ENCODE measurements at places on chromosomes 6 and 20.

DNA sequence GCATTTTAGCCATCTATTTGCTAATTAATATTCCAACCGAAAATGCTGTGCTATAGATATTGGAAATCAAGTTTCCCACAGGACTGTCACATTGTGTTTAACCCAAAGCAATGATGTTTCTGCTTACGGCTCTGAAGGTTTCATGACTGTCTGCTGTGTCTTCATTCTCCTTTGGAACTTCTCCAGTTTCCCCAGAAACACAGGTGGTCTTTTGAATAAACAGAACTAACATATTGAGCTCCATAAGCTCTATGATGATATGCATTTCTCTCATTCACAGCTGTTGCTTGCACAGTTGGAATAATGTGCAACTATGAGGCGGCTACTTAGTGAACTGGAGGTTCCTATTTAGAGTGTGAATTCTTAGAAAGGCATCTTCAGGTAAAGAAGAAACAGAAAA, 266.0 kb upstream of the ID4 start:
- DNase-seq = no peak

DNA sequence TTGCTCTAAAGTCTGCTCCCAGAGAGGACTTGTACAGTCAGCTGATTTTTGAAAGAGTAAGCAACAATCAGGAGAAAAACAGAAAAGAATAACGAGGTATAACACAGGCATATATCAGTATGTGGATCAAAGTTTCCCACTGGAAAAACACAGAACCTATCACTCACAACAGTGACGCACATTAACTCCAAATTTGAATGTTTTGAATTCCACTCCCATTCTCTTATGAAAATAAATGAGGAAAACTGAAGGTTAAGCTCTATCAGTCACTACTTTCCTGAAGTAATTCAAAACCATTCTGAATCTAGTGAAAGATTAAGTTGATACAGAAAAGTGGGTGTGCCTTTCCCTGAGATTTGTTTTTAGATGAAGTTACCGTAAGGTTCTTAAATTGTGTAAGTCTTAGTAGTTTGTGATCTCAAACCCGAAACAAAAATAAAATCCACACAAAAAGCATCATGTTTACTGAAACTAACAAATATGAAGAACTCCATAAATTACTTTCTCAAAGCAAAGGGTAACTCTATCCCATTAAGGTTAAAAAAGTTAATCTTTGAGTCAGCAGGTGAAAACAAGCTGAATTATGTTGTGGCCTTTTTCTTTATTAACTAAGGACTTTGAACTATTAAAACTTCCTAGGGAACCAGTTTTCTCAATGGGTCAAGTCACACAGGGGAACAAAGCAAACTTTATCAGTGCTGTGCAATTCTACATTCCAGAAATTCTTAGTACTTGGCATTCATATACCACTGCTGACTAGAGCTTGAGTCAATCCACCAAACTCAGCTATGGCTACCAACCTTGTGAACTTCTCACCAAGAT, 115.7 kb downstream of the OGFRL1 start:
- peak; percentile 78 for DNase-seq

GRCh38 chr6:28117386-28118050, 6.9 kb upstream of the ZSCAN16 start:
- no peak for DNase-seq

DNA sequence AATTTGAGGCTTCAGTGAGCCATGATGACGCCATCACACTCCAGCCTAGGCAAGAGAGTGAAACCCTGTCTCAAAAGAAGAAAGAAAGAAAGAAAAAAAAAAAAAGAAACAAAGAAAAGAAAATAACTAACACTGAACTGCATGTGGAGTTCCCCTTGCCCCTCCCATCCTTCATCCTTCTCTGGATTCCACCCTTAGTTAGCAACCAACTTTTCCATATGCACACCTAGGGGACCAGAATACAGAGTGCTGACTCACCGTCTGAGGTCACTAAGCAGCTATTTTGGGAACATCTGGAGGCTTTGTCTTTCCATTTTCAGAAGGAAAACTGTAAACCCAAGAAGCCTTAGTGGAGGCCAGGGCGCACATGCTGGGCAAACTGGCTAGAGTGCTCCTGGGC, 257.4 kb downstream of the MAFB start:
- peak; percentile 59 for DNase-seq

GRCh38 chr20:25016471-25016870, 23.9 kb upstream of the APMAP start:
- DNase-seq = no peak

GRCh38 chr20:15288106-15288505, 950.7 kb upstream of the FLRT3 start:
- DNase-seq = no peak

Data from fibroblast of skin of right biceps (primary cell).